ENCODE measurements at places on chromosomes 1 and 21.

DNA sequence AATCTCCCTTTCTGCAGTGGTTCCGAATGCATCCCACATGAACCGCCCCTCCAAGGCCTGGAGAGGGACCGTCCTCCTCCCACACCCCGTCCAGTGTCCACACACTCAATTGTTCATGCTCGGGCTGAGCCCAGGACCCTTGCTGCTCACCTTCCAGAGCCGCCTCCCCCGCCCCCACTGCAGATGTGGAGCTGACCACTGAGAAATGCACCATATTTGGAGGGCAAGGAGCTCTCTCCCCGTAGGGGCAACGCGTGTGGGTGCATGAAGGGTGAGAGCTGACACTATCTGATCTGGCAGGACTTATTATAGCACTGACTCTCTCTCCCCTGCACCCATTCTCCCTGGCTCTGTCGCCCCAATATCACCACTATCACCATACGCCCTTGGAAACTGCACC lies 4.0 kb upstream of the S100A3 start:
- DNase-seq, result no peak

DNA sequence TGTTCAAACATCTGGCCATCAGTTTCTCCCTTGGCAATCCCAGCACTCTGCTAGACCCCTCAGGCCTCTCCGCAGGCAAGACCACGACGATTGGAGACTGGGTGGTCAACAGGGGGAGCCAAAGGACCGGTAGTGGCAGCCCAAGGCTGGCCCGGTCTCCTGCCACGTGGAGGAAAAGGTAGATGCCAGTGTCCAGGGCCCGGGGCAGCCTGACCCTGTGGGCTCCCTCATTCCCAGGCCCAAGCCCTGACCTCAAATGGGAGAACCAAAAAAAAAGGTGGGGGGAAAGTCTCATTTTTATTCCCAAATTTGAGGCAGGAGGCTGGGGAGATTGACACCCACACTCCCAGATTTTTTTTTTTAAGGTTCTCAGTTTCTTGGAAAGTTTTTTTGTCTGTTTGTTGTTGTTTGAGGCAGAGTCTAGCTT lies 24.8 kb downstream of the S100A6 start:
- peak; percentile 82 for DNase-seq

- DNase-seq, result peak; percentile 95
Observed at GRCh38 chr1:43147625-43148327, 24.3 kb downstream of the EBNA1BP2 start.

DNA sequence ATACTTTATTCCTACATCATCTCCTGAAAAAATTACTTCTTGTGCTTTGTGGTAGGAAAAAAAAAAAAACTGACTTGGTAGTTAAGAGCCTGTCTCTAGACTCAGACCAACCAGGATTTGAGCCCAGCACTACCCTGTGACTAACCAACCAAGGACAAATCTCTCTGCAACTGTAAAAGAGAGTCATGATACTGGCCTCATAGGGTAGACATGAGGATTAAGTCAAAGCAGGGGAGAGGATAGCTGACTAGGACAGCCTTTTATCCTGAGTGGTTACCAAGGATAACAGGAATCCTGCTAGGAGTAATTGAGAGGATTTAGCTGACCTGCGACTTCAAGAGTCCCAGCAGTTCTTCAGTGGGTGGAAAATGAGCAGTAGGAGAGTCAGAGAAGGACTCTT lies 112.8 kb downstream of the C1orf21 start:
- no peak for DNase-seq

- DNase-seq, result no peak
Observed at GRCh38 chr1:11188381-11188780, 774 bp upstream of the ANGPTL7 start.

GRCh38 chr1:159218649-159219636 lies 14.3 kb downstream of the ACKR1 start:
- DNase-seq, result no peak

- no peak for DNase-seq
Observed at GRCh38 chr1:53285969-53286760, 41.7 kb downstream of the LRP8 start.

DNA sequence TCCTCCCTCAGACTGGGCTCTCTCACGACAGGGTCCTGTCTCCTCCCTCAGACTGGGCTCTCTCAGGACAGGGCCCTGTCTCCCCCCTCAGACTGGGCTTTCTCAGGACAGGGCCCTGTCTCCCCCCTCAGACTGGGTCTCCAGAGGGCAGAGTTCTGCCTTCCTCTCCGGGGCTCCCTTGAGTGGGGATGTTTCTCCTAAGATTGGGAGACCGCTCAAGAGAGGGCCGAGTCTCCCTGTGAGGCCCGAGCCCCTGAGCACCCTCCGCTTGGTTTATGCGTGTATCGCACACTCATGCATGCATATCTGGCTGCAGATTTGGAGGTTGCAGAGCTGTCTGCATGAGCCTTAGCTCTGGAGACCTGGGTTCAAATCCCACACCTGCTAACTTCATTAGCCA lies 39.3 kb upstream of the CSF3R start:
- no peak for DNase-seq

DNA sequence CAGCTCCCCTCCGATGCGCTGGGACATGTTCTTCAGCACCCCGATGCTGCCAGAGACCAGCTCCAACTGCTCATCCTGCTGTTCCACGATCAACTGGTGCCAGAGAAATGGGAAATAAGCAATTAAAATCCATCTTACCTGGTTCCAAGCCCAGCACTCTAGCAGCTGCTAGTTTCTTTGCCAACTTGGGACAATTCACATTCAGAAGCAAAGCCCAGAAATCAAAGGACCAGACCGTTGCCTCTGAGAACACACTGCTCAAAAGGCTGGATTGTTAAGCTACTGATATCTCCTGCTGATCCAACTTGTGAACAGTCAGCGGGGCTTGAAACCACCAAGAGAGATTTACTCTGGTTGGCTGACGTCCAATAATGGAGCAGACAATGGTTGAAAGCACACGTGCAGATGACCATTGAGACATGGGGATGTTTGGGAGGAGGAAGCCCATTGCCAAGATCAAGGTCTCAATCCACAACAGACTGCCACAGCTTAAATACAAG lies 34.4 kb downstream of the STX6 start:
- no peak for DNase-seq

GRCh38 chr1:244833734-244834542 lies 1.5 kb upstream of the COX20 start:
- peak; percentile 85 for DNase-seq

DNA sequence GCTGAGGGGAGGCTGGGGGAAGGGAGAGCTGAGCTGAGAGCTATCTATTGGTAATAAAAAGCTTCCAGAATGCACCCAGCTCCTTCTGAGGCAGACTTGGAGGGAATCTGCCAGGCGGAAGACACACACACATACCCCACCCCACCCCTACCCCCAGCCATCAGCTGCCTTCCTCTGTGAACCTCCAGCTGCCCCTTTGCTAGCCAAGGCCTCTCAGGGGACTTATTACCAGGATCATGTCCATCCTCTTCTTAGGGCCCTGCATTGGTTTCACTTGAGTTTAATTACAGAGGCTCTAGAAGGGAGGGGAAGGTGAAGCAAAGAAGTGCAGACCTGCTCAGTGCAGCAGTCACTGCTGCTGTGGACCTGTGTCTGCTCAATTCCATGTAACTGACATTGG lies 156.4 kb downstream of the OMA1 start:
- DNase-seq, result no peak

DNA sequence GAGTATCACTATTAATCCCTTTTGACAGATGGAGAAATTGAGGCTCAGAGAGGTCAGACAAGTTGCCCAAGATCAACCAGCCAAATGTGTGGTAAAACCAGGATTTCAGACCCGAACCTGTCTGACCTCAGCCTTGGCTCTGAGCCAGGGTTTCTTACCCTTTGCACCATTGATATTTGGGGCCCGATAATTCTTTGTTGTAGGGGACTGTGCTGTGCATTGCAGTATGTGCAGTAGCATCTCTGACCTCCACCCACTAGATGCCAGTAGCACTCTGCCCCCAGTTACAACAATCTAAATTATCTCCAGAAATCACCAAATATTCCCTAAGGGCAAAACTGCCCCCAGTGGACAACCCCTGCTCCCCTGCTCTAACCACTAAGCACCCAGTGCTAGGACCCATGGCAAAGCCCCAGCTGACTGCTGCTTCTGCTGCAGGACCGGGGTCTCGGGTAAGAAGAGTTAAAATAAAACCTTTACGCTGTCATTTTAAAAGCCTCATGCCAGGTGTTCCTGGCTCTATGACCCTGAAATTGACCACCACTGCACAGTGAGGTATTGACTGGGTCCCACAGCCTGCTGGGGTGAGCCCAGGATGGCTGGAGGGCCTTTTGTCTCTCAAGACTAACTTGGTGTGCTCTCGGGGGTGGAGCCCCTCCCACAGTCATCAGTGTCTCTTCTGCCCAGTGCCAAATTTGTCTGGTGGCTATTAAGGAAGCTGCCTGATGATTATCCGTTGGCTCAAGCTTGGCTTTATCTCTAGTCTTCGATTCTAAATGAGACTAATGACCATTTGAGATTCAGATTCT lies 5.6 kb upstream of the MAN1C1 start:
- DNase-seq, result no peak

GRCh38 chr1:85864727-85865126 lies 156.5 kb upstream of the ZNHIT6 start:
- no peak for DNase-seq

DNA sequence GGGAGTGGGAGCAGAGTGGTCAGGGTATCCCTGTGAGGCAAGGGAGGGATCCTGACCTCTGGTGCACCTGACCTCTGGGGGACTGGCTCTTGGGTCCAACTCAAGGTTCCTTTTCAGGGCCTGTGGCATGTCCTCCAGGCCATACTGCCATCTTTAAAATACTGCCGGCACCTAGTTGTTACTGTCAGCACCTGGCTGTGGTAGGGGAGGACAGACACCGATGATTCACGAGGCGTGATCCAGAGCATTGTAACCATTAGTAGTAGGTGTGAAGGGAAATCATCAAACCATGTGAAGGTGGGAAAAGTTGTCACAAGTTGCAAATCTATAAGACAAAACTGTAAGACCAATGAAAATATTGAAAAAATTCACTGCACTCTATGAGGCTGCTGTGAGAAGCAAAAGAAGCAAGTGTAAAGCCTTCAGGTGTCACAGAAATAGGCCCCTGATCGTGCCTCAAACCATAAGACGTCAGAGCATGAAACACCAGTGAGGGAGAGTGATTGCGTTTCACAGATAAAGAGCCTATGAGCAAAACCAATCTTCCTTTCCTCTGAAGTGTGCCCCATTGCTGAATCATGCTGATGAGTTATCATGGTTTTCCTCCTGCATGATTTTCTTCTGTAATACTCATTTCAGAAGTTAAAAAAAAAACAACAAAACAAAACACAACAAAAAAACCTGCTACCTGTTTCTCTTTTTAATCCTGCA lies 55.3 kb downstream of the CDC7 start:
- no peak for DNase-seq

DNA sequence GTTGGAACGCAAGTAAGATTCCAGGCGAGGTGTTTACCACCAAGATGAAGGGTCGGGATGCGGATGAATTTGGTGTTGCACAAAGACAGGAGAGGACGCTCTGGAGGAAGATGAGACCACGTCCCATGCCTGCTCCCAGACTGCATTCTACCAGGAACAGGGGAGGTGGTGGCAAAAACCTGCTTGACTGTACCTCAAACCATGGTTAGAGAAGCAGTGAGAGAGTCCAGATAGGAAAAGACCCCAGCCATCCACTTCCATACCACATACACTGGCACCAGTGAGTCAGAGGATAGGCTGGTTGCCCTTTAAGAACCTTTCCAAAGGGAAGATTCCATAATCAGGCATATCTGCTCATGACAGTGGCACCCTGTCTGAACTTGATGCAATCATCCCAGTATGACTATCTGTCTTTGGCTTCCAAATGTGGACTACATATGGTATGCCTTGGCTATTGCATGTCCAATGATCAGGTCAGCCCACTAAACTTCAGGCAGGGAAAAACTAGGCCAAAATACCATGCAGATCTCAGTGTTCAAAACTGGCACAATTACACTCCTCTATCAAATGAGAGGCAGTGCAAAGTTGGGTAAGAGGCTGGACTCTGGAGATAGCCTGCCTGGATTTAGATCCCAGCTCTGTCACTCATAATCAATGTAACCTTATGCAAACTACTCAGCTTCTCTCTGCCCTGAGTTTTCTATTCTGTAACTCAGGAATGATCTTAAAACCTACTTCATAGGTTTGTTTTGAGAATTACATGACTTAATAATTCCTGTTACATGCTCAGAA lies 20.6 kb downstream of the NPR1 start:
- DNase-seq, result peak; percentile 28

DNA sequence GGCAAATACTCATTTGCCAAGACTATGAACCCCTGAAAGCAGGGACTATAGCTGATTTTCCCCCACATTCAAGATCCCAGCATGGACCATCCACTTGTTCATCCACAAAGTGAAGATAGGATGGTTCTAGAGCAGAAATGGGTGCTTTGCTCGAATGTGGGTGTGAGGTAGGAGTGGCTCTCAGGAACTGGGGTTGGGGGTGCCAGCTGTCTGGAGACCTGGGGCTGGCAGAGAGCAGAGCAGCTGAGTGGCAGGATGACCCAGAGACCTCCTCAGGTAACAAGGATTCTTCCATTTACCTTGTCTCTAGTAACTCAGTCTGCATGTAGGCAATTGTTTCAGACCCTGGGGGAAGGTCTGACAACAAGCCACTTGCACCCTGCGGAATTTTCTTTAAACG lies 6.0 kb downstream of the S100A9 start:
- no peak for DNase-seq

DNA sequence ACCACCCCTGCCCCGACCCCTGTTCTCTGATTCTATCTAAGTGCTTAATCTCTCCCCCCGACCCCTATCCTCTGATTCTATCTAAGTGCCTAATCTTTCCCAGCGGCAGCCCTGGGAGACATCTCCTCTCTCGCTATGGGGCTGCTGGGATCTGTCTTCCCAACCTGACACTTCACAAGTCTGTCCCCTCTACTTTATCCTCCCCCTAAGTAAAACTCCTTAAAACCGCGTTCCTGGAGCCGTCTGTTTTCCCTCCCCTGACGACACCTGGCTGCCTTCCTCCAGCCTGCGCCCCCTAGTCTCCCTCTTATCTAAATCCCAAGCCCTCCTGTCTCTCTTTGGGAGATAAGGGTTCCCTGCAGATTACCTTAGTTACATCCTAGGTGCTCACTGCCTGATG lies 30.5 kb downstream of the EPHB2 start:
- DNase-seq, result no peak

DNA sequence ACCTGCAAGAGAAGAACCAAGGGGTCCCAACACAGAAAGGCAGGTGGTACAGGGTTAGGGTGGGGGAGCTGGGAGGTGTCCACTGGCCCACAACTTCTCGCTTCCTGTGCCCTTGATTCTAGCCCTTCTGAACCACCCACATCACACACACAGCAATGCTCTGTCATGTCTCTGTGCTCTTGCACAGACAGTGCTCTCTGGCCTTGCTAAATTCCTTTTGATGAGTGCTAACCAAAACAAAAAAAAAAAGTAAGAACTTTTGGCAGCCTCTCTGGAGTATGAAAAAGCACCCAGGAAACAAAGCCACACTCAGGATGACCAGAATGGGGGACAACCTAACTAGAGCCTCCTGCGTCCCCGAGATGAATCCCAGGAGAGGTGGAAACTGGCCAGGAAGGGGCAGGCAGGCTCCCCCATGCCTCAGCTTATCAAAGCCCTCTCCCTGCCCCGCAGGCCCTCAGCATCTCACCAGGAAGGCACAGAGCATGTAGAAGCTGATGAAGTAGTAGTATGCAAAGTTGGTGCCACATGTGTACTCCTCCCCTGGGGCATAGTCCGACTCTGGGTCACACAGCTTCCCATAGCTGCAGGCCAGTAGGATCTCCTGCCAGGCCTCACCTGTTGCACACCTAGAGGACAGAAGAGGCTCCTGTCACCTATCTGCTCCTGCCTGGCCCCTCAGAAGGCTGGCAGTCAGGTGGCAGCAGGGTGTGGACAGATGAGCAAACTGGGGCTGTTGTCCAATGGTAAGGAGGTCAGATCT lies 27.2 kb upstream of the KIF21B start:
- no peak for DNase-seq
